ENCODE measurements at places on chromosomes 16 and 17.

GRCh38 chr17:68957944-68958343, 2.8 kb upstream of the ABCA8 start:
- DNase-seq: no peak

GRCh38 chr16:88748364-88748763, 36.7 kb downstream of the PIEZO1 start:
- DNase-seq: no peak

GRCh38 chr16:4372001-4372577, 441 bp downstream of the VASN start:
- DNase-seq: no peak

DNA sequence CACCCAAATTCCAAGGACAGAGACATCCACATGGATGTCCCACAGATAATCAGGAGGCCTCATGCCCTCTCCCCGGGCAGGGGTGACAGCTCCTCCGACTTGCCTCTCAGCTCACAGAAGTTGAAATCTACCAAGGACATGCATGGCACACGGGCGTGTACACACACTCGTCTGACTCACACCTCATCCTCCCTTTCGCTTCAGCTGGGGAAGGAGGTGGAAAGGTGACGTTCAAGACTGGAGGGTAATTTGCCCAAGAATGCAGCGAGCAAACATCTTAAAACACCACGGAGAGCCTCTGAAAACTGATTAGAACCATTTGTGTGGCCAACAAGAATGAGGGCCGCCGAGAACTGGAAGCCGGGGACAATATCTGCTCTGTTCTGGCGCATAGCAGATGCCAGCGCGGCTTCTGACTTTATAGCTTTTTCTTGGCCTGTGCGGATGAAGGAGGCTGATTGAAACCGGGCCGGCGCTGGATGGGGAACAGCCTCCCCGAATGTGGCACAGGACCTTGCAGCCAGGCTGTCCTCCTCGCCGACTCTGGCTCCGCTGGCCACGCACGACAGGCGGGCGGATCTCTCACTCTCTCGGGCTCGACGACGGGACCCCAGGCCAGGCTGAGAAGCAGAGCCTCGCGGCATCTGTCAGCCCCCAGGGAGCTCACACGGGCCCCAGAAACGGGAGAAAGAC, 100.9 kb downstream of the C16orf95 start:
- DNase-seq: no peak

GRCh38 chr17:39973496-39973895, 7.1 kb upstream of the PSMD3 start:
- no peak for DNase-seq

DNA sequence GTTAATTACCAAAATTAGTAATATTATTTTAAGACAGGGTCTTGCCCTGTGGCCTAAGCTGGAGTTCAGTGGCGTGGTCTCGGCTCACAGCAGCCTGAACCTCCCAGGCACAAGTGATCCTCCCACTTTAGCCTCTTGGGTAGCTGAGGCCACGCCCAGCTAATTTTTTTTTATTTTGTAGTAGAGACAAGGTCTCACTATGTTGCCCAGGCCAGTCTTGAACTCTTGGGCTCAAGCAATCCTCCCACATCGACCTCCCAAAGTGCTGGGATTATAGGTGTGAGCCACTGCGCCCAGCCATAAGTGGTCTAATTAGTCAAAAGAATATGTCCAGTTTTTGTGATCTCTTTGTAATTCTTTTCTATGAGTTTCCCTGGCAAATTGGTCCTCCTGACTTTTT, 12.0 kb upstream of the CFDP1 start:
- no peak for DNase-seq

- DNase-seq: no peak
These were observed 4.6 kb upstream of the SLFN13 start for GRCh38 chr17:35453171-35453570.

GRCh38 chr17:47240806-47241205, 12.8 kb upstream of the ITGB3 start:
- DNase-seq: no peak

- peak; percentile 41 for DNase-seq
These were observed 27.2 kb upstream of the SHISA9 start for GRCh38 chr16:12874186-12874585.

GRCh38 chr17:42422412-42422957, 571 bp downstream of the CAVIN1 start:
- DNase-seq: peak; percentile 36

- peak; percentile 10 for DNase-seq
These were observed 46.0 kb upstream of the ERCC4 start for GRCh38 chr16:13873835-13874438.

GRCh38 chr17:57160624-57161023, 75.6 kb downstream of the AKAP1 start:
- no peak for DNase-seq

- no peak for DNase-seq
These were observed 76.9 kb downstream of the AMFR start for GRCh38 chr16:56348168-56349085.

DNA sequence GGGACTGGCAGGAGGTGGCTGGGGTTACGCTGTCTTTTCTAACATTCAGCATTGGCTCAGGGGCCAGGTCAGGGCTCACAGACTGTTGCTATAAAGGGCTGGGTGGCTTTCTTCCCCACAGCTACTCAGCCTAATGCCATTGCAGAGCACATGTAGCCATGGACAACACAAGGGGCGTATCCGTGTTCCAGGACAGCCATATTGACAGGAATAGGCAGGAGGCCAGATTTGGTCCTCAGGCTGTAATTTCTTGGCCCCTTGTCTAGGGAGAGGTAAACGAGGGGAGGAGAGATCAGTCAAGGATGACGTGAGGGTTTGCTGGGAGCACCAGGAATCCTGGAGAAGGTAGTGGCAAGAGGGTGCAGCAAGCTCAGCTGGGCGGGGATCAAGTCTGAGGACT, 21.2 kb upstream of the MYO15B start:
- DNase-seq: no peak

GRCh38 chr16:22235839-22236745, 30.0 kb downstream of the EEF2K start:
- DNase-seq: no peak

DNA sequence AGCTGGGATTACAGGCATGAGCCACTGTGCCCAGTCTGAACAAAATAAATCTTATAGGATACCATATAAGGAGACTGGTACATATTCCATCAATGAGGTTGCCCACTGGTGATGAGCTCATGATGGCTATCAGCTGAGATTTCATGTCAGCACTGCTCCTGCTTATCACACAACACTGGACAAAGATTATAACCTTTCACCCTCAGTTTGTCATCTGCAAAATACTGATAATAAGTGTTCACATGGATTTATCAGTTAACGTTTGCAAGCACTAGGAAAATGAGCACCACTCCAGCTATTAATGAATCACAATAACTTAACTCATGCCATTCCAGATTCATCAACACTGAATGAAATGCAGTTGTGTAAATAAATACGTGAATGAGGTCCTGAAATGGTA, 83.7 kb downstream of the SSH2 start:
- DNase-seq: no peak

Data from PC-9 (cell line).